ENCODE measurements at places on chromosomes 13 and 19. TPM values are rescaled to one million over a fixed set of nuclear protein-coding genes. Genes with fewer than 3 reads are reported as not detected.

CERS1 gene
- 1.6 TPM for total RNA-seq

B3GLCT gene
- total RNA-seq = 8.3 TPM

CCNA1 gene
- 7.5 TPM for total RNA-seq

PDX1 gene
- total RNA-seq = not detected

ERICH4 gene
- total RNA-seq = not detected

KLHL1 gene
- not detected for total RNA-seq

CEACAM16 gene
- not detected for total RNA-seq

PALM gene
- 50.1 TPM for total RNA-seq

PAF1 gene
- total RNA-seq = 40.2 TPM

NLRP5 gene
- total RNA-seq = not detected

ZNF628 gene
- 2.4 TPM for total RNA-seq

CRLF1 gene
- 309 TPM for total RNA-seq

SH2D3A gene
- total RNA-seq = not detected

ATP1A3 gene
- 4.9 TPM for total RNA-seq

SIGLEC14 gene
- not detected for total RNA-seq

FBXO27 gene
- total RNA-seq = 0.18 TPM

OR7C1 gene
- total RNA-seq = not detected

CHMP2A gene
- total RNA-seq = 93.0 TPM

CEACAM6 gene
- total RNA-seq = not detected

GPR4 gene
- total RNA-seq = 5.2 TPM

All from cardiac atrium fibroblast (primary cell).